A549 treated with CpdA at 1 μM for 4 hours (cell line): ENCODE measurements at places on chromosomes 5 and 9. TPM values are rescaled to one million over a fixed set of nuclear protein-coding genes. Genes with fewer than 3 reads are reported as not detected.

Gene LCN1
- total RNA-seq = not detected in 5 replicates

Gene LCNL1
- total RNA-seq = 0.02 TPM in 1 of 5 replicates, not detected in the others

Gene SPATA9
- 0.09 TPM in 1 of 5 replicates, not detected in the others for total RNA-seq

Gene TOMM5
- 308 to 352 TPM (median 333 TPM) in 5 replicates for total RNA-seq

Gene SH3RF2
- total RNA-seq = 2.2 to 3.3 TPM (median 3.0 TPM) in 5 replicates

Gene CRHBP
- 0.06 to 0.33 TPM (median 0.21 TPM) in 5 replicates for total RNA-seq

Gene CCL28
- 0.14 to 0.29 TPM (median 0.20 TPM) in 5 replicates for total RNA-seq

Gene DNAH5
- 0.78 to 1.4 TPM (median 1.1 TPM) in 5 replicates for total RNA-seq

Gene CCDC69
- 1.5 to 2.1 TPM (median 1.6 TPM) in 5 replicates for total RNA-seq

Gene ORM2
- not detected in 5 replicates for total RNA-seq

Gene THG1L
- total RNA-seq = 27.9 to 33.8 TPM (median 31.0 TPM) in 5 replicates

Gene SLF1
- 7.1 to 11.0 TPM (median 8.7 TPM) in 5 replicates for total RNA-seq

Gene FOXD4
- total RNA-seq = 0.29 to 0.59 TPM (median 0.53 TPM) in 5 replicates

Gene EDIL3
- total RNA-seq = 0.15 to 0.31 TPM (median 0.18 TPM) in 5 replicates

Gene QRFP
- not detected in 5 replicates for total RNA-seq

Gene CCDC171
- total RNA-seq = 0.34 to 0.45 TPM (median 0.41 TPM) in 5 replicates

Gene HACD4
- total RNA-seq = 0.80 to 1.1 TPM (median 0.96 TPM) in 5 replicates

Gene ADGRV1
- total RNA-seq = 0.74 to 1.1 TPM (median 0.80 TPM) in 5 replicates

Gene TAL2
- total RNA-seq = 0.32 to 0.41 TPM in 2 of 5 replicates, not detected in the others

Gene HINT2
- 60.1 to 101 TPM (median 97.5 TPM) in 5 replicates for total RNA-seq

Gene ADCY2
- total RNA-seq = not detected in 5 replicates

Gene PCDHB15
- total RNA-seq = 0.05 to 0.07 TPM (median 0.06 TPM) in 4 of 5 replicates, not detected in the other

Gene SETD9
- 4.4 to 6.5 TPM (median 5.4 TPM) in 5 replicates for total RNA-seq

Gene TLR4
- total RNA-seq = 0.06 to 0.34 TPM (median 0.10 TPM) in 5 replicates

Gene SLC36A3
- not detected in 5 replicates for total RNA-seq

Gene NAIP
- total RNA-seq = 0.51 to 0.63 TPM (median 0.52 TPM) in 5 replicates

Gene GPR21
- not detected in 5 replicates for total RNA-seq

Gene IFNA2
- total RNA-seq = not detected in 5 replicates

Gene TSPAN17
- 53.3 to 66.1 TPM (median 60.2 TPM) in 5 replicates for total RNA-seq

Gene CCNI2
- total RNA-seq = 0.09 to 0.36 TPM (median 0.11 TPM) in 4 of 5 replicates, not detected in the other

Gene HAVCR2
- 0.29 to 0.57 TPM (median 0.52 TPM) in 5 replicates for total RNA-seq

Gene GALNT12
- 2.7 to 5.6 TPM (median 4.6 TPM) in 5 replicates for total RNA-seq

Gene LCP2
- total RNA-seq = not detected in 5 replicates

Gene FOXI1
- not detected in 5 replicates for total RNA-seq

Gene MAN2A1
- total RNA-seq = 11.8 to 16.8 TPM (median 15.0 TPM) in 5 replicates

Gene NR2F1-AS1
- total RNA-seq = 2.8 to 4.8 TPM (median 3.8 TPM) in 5 replicates

Gene HCN1
- total RNA-seq = not detected in 5 replicates
